Activated T-cell treated with anti-CD3 and anti-CD28 coated beads, Interleukin-2, amount 50 U/mL, for 48 hours (primary cell): ENCODE measurements at places on chromosomes 13 and 19.

DNA sequence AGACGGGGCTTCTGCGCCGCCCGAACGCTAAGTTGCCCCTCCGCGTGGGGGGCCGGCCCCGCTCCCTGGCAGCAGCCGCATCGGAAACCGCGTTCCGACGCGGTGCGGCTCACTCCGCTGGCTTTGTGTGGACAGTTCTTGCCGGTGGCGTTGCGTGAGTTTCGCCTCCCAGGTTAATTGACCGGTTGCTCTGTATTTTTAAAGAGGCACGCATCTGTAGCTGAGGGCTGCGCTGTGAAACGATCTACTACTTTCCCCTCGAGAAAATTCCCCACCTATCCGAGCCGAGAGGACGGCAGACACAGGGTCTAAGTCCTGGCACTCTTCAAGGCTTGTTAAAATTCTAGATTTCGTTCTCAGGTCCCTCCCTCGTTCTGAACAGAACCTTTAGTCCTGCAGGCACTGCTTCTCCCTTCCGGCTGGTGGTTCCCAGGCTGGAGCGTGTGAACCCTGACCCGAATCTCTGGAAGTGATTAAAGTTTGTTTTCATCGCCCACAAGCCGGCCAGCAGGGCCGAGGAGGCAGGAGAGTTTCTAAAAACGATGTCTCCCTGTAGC is 933 bp downstream of the ARHGEF7 start:
- DNase-seq, result no peak

- peak; percentile 86 for DNase-seq
These were observed 4.8 kb downstream of the EMP3 start for GRCh38 chr19:48330012-48330681.

DNA sequence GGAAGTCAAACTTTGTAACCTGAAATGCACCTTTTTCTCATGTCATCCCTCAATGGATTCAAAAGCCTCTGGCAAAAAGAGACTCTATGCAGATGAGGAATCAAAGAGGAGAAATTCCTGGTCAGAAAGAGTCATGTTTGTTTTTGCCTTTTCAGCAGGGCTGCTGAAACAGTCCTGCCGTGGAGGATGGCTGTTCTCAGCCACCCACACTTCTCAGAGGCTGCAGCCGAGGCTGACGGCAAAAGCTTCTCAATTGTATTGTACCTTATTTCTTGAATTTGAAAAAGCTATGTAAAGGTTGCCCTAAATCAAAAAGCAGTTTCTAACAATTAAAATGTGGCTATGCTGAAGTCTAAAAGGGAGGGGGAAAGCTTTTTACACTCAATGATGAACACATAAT is 385.3 kb downstream of the KCTD12 start:
- no peak for DNase-seq

- no peak for DNase-seq
These were observed 476.4 kb upstream of the SLC10A2 start for GRCh38 chr13:103542648-103543047.

- no peak for DNase-seq
These were observed 9.5 kb upstream of the MBNL2 start for GRCh38 chr13:97212601-97213040.

GRCh38 chr13:18965347-18965855 is 216.2 kb downstream of the TUBA3C start:
- no peak for DNase-seq
